Stimulated activated CD4-positive, alpha-beta T cell treated with anti-CD3 and anti-CD28 coated beads, Interleukin-1b, Interleukin-23, amount 100 ng/mL, for 1 hour (primary cell): ENCODE measurements at places on chromosomes 4 and X.

GRCh38 chrX:46179748-46180147, 365.5 kb downstream of the ZNF674 start:
- no peak for DNase-seq

DNA sequence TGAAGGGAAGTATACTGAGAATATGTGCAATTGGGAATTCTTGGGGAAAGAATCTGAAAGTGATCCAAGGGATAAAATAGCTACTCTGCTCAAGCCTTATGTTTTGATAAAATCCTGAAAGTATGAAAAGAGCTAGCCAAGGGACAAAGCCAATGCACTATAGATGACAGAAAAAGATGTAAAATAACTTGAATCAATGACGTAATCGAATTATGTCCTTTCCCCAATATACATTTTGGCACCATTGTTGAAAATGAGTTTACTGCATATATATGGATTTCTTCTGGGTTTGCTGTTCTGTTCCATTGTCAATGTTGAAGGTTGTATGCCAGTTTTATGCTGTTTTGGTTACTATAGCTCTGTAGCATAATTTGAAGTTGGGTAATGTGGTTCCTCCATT, 407.3 kb downstream of the DCAF12L2 start:
- no peak for DNase-seq

- no peak for DNase-seq
Observed at GRCh38 chr4:174474457-174475075, 47.7 kb downstream of the HPGD start.

- DNase-seq: no peak
Observed at GRCh38 chr4:110088670-110089069, 109.7 kb downstream of the ELOVL6 start.

GRCh38 chr4:88101165-88101564, 57.3 kb downstream of the ABCG2 start:
- DNase-seq: no peak

DNA sequence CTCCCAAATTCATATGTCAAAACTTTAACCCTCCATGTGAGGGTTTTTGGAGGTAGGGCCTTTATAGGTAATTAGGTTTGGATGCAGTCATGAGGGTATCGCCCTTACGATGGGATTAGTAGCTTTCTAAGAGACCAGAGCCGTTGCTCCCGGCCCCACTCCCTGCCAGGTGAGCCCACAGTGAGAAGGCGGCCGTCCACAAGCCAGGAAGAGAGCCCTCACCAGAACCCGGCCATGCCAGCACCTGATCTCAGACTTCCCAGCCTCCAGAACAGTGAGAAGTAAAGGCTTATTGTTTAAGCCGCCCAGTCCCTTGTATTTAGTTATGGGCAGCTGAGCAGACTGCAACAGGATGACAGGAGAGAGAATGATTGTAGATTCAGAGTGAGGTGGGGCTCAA, 40.8 kb downstream of the DCTD start:
- no peak for DNase-seq

- DNase-seq: no peak
Observed at GRCh38 chr4:87031920-87032319, 97.1 kb downstream of the AFF1 start.

DNA sequence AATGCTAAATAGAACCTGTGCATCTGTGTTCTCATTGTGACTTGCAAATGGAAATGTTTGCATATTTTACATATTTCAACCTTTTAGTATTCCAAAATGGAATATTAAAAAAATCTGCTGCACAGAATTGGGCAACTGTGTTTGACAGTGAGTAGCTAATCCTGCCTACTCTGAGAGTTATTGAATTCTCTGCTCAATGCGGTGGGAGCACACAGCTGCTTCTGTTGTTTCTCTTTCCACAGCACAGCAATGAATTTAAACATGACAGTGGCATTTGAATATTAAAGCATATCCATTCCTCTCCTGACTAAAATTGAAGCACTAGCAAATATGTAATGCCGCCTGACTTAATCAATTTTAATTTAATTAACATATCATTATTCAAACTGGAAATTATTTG, 366.6 kb downstream of the GASK1B start:
- DNase-seq: no peak
